ENCODE measurements at places on chromosomes 11 and 22.

GRCh38 chr11:34327804-34328631 lies 29.8 kb downstream of the ABTB2 start:
- ATAC-seq: no peak

- ATAC-seq: no peak
Observed at GRCh38 chr11:13260963-13261588, 16.5 kb upstream of the BMAL1 start.

DNA sequence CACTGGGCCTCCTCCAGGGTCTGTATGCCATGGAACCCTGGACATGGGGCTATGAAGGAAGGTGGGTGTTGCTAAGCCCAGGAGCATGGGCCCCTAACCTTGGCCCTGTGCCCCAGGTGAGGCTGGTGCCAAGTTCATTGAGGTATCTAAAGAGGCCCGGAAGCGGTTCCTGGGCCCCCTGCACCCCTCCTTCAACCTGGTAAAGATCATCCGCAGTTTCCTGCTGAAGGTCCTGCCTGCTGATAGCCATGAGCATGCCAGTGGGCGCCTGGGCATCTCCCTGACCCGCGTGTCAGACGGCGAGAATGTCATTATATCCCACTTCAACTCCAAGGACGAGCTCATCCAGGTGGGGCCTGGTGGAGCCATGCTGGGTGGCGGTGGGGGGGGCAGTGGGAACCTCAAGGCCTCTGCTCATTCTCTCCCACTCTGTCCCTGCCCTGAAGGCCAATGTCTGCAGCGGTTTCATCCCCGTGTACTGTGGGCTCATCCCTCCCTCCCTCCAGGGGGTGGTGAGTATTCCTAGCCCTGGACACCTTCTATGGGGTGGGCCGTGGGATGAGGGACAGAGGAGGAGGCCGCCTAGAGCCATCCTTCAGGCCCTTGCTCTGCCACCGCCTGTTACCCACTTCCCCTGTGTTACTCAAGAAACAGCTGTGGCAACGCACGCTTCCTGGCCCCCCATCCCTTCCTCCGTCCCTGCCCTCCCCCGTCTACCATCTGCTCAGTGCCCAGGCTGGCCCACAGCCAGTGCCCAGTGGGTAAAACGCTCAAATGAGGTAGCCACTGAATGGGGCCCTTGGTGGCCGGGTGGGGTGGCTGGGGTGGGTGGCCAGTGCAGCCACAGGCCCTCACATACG lies 3.0 kb downstream of the PNPLA2 start:
- ATAC-seq: no peak

DNA sequence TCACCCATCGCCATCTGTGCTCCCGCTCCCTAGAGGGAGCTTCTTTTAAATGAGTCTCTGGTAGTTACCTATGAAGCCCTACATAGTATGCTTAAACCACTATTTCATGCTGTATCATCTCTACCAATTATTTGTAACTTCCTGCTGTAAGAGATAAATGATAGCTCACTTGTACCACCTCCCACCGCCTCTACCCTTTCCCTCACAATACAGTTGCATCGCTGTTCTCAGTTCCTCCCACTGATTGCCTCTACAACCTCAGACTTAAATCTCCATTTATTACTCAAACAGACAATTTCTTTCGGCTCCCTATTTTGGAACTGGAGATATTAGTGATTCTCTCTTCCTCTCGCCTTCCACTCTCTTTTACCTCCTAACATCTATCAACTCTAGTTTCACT lies 222.9 kb upstream of the ZC3H12C start:
- no peak for ATAC-seq

- no peak for ATAC-seq
Observed at GRCh38 chr11:67484847-67485311, 2.1 kb downstream of the AIP start.

- peak; percentile 3 for ATAC-seq
Observed at GRCh38 chr11:72836111-72836510, 21.9 kb downstream of the ATG16L2 start.

DNA sequence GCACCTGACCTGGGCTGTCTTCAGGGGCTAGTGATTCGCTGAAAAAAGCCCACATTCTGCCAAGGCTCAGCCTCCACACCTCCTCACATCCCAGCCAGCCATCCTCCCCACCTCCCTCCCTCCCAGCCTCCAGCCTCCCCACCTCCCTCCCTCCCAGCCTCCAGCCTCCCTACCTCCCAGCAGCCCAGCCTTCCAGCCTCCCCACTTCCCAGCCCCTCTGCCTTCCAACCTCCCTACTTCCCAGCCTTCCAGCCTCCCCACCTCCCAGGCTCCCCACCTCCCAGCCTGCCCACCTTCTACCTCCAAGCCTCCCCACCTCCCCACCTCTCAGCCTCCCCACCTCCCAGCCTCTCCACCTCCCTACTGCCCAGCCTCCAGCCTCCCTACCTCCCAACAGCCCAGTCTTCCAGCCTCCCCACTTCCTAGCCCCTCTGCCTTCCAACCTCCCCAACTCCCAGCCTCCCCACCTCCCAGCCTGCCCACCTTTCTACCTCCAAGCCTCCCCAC lies 33.7 kb upstream of the TH start:
- no peak for ATAC-seq

- no peak for ATAC-seq
Observed at GRCh38 chr11:35007277-35007676, 90.9 kb downstream of the PDHX start.

DNA sequence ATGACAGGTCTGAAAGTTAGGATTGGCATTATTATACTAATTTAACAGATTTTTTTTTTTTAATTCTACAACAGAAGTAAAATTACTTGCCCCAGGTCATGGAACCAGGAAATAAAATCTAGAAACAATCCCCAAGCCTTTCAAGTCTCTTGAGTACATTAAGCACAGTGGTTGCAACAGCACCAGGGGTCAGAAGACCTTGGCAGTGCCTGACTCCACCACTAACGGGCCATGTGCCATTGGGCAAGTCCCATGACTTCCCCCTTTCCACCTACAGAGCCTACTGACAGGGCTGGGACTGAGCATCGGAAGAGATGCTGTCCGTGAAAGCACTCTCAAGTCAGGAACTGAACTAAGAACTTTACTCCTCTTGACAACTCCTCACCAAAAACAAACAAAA lies 98.6 kb upstream of the AKIP1 start:
- peak; percentile 37 for ATAC-seq

- ATAC-seq: no peak
Observed at GRCh38 chr11:75633409-75634066, 35.3 kb downstream of the MAP6 start.

GRCh38 chr11:73221451-73221850 lies 3.4 kb downstream of the P2RY2 start:
- ATAC-seq: no peak

All from esophagus mucosa (tissue), 1 donor.